Mesenteric fat pad (tissue), 1 donor: ENCODE measurements at places on chromosomes 11 and 22.

GRCh38 chr22:24594569-24595120 is 1.8 kb upstream of the LRRC75B start:
- no peak for DNase-seq

- no peak for DNase-seq
Observed at GRCh38 chr11:109845437-109845836, 247.8 kb upstream of the ZC3H12C start.

DNA sequence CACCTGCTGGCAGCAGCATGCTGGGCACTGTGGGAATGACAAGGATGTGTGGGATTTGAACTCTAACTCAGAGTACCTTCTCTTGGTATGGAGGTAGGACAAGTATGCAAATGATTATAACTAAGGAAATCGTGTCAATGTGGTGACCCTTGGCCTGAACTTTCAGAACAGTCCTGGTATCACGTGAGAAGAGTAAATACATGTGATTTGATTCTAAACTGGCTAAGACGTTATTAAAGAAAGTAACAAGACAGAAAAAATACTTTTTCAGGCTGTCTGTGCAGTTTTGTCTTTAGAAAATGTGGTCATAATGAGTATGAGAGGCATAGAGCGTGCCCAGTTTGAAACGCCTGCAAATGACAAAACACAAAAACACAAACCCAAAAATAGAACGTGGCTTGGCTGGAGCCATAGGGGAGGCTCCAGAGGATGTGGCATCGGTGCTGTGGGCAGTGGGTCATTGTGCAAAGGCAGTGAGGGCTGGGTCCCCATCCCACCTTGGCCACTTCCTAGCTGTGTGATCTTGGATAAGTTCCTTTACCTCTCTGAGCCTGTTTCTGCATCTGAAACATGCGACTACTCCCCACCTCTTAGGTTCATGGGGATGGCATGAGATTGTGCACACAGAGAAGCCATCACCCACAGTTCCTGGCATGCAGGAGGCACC is 18.4 kb upstream of the IL2RB start:
- peak; percentile 37 for DNase-seq

DNA sequence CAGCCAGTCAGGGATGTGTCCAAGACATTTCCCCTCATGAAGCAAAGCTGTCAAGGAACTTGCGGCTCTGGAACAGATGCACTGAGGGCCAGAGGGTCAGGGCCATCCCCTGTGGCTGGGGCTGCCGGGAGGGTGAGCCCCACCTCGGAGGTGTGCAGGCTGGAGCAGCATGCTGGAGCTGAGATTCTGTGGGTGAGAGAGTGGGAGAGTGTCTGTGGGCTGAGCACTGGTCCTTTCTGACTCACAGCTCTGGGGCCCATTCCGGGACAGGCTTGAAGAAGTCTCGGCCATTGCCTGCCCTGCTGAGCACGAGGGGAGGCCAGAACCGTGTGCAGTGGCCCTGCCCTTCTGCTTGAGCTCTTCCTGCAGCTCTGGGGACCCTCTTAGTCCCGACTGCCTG is 2.1 kb downstream of the OMP start:
- no peak for DNase-seq

DNA sequence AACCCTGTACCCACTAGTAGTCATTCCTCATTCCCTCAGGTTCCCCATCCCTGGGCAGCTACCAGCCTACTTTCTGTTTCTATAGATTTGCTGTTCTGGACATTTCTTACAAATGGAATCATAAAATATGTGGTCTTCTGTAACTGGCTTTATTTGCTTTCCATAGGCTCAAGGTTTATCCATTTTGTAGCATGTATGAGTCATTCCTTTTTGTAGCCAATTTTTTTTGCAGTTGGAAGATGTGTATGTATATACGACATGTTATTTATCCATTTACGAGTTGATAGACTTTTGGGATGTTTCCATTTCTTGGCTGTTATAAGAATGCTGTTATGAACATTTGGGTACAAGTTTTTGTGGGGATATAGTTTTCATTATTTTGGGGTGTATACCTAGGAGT is 130.6 kb downstream of the WNT11 start:
- DNase-seq = no peak

GRCh38 chr22:19586922-19587684 is 62.9 kb upstream of the CLDN5 start:
- DNase-seq = no peak

- no peak for DNase-seq
Observed at GRCh38 chr11:116373104-116373944, 399.5 kb downstream of the BUD13 start.

GRCh38 chr11:79047321-79047720 is 393.5 kb downstream of the TENM4 start:
- no peak for DNase-seq

GRCh38 chr11:78032090-78032489 is 9.0 kb upstream of the KCTD14 start:
- DNase-seq = no peak

GRCh38 chr11:86174101-86175046 is 70.2 kb upstream of the EED start:
- peak; percentile 90 for DNase-seq

- DNase-seq = no peak
Observed at GRCh38 chr11:94814272-94814976, 46.3 kb downstream of the AMOTL1 start.

GRCh38 chr11:34192481-34193401 is 87.3 kb downstream of the NAT10 start:
- DNase-seq = no peak

GRCh38 chr11:130599073-130599654 is 150.7 kb downstream of the ADAMTS15 start:
- no peak for DNase-seq

DNA sequence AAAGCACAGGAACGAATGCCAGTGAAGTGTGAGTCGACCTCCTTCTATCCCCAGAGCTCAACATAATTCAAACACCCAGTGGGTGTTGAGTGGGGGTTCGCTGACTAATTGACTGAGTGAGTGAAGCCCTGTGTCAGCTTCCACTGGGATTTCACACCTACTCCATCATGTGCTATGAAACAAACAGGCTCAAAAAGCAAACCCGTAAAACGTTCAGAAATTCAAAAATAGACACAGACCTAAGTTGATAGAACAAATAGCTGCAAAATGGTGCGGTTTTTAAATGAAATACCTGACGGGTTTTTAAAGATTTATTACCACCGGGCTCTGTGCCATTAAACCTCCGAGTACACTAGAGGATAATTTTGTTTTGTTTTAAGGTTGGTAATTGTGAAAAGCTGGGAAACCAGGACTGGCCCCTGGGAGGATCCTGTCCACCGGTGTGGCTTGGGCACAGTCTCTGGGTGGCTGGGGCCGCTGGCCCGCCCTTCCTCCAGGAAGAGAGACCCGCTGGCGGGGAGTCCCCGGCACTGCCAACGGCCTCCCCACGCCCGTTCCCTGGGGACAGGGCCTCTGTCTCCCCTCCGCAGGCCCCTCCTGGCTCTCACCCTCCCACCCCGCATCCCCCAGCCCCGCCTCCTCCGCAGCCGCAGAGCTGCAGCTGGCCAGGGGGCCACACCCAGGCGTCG is 13.6 kb downstream of the KCNJ5 start:
- no peak for DNase-seq

DNA sequence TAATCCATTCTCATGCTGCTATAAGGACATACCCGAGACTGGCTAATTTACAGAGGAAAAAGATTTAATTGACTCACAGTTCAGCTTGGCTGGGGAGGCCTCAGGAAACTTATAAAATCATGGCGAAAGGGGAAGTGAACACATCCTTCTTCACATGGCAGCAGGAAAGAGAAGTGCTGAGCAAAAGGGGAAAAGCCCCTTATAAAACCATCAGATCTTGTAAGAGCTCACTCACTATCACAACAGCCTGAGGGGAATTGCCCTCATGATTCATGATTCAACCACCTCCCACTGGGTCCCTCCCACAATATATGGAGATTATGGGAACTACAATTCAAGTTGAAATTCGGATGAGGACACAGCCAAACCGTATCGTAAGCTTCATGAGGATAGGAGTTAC is 3.8 kb upstream of the CYB5R2 start:
- no peak for DNase-seq

DNA sequence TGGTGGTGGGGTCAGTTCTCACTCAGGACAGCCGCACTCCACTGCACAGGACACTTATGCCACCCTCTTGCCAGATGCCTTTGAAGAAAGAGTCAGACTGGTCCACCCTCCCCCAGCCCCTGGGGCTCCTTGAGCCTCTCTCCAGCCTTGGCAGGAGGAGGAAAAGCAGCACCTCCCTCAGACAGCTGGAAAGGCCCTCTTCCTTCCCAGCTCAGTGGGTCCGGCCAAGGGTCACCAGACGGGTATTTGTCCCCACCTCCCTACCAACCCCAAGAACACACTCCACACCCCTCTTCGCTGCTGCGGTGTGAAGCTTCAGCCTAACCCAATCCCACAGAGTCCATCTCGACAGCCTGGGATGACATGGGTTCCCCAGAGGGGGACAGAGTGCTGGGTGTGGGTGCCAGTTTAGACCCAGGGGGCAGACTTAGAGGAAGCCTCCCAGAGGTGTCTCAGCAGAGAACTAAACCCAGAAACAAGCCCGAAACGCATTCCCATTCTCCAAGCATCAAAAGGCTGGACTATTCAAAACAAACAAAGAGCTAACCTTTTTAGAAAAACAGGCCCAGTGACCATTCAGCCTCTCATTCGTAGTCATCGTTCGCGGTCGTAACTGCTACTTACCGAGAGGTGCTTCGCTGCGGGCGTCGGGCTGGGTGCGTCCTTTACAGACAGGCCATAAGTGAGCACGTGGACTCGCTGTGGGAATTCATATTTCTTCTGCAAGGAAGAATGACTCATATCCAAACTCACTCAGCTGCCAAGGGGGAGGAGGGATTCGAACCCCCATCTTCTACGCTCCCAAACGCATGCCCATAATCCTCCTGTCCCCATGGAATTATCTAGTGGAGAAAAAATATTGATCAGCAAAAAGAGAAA is 57.5 kb upstream of the ANO1 start:
- DNase-seq = peak; percentile 86

GRCh38 chr11:13341026-13341425 is 63.4 kb downstream of the BMAL1 start:
- DNase-seq = no peak

GRCh38 chr11:47725442-47726117 is 10.4 kb upstream of the AGBL2 start:
- no peak for DNase-seq

GRCh38 chr11:18384157-18384641 is 10.2 kb upstream of the LDHA start:
- no peak for DNase-seq

DNA sequence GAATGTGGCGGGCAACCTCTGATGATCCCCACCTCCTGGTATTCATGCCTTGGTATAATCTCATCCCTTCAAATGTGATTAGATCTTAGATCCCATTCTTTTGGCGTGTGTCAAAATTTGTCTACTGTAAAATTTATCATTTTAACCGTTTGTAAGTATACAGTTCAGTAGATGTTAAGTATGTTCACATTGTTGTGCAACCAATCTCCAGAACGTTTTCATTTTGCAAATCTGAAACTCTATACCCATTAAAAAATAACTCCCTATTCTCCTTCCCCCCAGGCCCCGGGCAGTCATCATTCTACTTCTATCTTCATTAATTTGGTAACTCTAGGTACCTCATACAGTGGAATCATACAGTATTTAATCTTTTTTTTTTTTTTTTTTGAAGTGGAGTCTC is 159.0 kb downstream of the LDLRAD3 start:
- no peak for DNase-seq

DNA sequence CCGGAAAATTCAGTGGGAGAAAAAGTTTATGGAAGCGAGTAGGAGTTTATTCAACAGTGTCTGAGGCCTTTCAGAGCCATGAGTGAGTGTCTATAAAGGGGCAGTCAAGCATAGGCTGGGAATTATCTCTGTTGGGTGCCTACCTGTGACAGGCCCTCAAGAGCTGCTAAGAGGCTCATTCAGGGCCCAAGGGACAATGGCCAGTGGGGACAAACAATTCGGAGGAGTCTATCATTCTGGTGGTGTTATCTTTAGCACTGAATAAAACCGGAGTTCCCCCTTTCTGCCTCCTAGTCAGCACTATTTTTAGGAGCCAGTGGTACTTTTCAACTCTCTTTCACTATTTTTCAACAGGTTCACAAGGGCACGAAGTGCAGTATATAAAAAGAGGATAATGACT is 89.5 kb upstream of the HTATIP2 start:
- no peak for DNase-seq

- no peak for DNase-seq
Observed at GRCh38 chr11:67614730-67615714, 8.3 kb downstream of the NDUFV1 start.

DNA sequence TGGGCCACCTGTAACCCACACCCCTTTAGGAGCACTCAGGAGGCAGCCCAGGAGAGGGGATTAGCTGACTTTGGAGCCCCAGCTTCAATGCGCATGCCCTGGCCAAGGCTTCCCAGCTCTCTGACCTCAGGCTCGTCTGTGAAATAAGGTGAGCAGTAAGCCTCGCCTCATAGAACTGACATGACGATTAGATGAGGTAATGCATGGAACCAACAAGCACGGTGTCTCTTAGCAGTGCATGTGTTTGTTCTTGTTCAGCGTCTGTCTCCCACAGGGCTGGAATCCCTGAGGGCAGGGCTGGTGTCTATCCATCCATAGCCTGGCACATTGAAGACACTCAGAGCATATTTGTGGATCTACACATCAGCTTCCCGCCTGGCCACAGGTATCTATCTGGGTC is 415.4 kb downstream of the MN1 start:
- peak; percentile 72 for DNase-seq

DNA sequence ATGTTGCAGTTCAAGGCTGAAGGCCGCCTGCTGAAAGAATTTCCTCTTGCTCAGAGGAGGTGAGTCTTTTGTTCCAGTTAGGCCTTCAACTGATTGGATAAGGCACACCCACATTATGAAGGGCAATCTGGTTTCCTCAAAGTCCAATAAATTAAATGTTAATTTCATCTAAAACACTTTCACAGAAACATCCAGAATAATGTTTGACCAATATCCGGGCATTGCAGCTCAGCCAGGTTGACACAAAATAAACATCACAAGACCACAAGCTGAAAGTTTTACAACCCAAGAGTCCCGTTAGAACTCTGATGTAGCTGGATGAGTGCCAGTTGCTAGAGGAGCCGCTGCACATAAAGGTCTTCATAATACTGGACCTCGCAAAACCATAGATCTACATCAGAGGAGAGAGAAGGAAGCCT is 64.9 kb upstream of the EED start:
- no peak for DNase-seq

DNA sequence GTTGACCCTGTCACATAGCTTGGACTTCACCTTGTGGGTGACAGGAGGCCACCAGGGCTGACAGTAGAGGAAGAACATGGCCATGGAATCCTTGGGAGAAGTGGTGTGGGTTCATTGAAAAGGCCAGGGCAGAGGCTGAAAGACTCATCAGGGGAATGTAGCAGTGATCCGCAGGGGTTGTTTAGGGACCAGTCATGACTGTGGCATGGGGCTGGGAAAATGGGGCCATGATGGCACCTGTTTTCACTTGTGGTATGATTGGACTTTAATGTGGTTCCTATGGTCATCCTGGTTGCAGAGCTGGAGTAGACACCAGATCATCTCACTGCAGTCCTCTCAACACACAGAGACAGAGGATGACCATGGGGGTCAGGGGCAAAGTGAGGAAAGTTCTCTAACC is 66.7 kb upstream of the MYEOV start:
- no peak for DNase-seq

GRCh38 chr11:71112454-71112853 is 139.9 kb downstream of the SHANK2 start:
- no peak for DNase-seq
